Fibroblast of lung (primary cell): ENCODE measurements at places on chromosomes 1 and 21.

DNA sequence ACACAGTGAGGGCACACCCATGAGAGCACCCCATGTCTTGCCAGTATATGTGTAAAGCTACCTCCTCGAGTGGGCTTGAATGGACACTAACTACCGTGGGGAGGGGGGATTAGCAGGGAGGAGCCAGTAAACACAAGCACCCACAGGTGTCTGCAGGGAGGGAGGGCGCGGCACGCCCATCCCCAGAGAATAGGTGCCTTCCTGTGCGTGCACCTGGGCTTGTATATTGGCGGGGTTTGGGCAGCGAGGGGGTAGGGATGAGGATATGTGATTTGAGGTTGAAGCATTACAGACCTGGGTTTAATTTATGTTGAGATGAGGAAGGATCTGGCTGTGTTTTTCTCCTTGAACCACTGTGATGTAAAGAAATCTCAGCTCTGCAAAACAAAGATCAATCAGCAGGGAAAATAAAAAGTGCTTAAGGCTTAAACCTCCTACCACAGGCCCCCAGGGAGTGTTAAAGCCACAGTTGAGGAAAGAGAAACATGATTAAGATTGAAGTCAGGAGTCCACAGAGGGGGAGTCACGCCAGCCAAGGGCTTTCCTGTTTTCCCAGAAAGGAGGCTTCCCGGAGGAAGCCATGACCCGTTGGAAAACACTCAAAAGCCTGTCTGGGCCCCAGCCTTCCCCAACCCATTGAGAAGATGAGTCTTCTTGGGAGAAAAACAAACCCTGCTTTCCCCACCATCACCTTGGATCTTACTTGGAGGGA, 80.0 kb downstream of the CAMK2N1 start:
- peak; percentile 58 for DNase-seq

GRCh38 chr1:93471911-93472310, 24.0 kb downstream of the FNBP1L start:
- DNase-seq = peak; percentile 88

DNA sequence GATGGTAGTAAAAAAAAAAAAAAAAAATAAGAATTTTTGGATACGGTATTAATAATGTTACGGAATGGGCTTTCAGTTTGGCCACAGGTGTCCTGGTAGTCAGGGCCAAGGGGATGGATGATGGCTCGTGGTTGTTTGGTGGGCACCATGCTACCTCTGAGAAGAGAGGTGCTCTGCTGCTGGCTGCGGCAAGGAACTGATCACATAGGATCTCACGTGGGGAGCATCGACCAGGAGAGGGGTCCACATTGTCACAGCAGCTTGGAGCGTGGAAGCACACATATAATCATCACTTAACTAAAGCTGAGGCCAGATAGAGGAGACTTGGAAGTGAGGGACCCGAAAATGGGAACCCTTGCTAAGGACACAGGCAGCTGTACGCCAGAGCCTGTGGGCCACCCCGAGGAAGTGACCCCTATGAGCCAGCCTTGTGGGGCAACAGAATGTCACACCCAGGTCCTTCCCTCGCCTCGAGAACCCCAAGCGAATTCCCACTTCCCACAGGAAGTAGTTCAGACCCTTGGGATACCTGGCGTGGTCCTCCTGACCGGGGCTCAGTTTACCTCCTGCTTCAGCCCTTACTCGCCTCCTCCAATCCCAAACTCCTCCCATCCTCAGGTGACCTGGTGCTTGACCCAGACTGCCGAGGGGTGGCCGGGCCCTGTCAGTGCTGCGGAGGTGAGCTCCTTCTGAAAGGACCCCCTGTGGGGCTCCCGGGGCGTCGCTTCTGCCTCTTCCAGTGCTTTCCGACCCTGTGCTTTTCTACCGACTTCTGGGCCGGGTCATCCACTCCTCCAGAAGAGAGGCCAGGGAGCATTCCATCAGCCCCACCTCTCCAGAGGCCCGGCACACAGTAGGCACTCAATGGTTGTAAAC, 222.0 kb downstream of the CAMTA1 start:
- DNase-seq = no peak

DNA sequence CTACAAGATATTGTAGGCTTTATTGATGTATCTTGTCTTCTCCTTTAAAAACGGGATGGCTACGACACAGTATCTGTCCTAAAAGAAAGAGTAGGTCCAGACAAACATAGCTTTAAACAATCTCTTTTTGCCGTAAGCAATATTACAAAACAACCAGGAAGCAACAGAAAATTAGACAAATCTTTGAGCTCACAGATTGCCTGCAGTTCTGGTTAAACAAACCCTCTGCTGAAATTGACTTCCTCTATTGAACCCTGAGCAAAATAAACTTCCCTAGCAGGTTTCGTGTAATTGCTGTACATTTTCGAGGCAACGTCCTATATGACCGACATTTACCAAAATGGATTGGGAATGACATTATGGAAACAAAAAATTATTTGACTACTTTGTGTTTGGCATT, 50.6 kb downstream of the CHML start:
- DNase-seq = no peak

- peak; percentile 6 for DNase-seq
These were observed 27.2 kb upstream of the KIF21B start for GRCh38 chr1:201050515-201051277.
